ENCODE measurements at places on chromosomes 2 and 18.
A peak's percentile ranks its signal among the peaks of the same experiment; 100 is the strongest.

DNA sequence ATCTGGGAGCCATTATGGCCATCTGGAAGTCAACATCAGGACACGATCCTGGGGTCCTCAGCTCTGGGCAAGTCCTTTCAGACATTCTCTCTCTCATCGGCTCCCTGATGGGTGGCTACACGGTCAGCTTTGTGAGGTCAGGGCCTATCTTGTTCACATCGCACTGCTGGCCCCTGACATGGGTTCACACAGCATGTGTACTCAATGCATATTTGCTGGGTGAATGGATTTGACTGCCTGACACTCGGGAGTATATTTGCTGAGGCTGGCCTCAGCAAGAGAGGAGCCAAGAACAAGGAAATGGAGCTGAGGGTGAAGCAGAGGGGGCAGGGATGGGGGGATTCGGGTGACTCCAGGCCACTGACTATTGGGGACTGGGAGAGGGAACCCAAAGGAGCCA, 50.5 kb downstream of the SLC4A5 start:
- no peak for DNase-seq

GRCh38 chr2:231364961-231365810, 30.3 kb upstream of the B3GNT7 start:
- no peak for DNase-seq

GRCh38 chr18:10805587-10806118, 279.8 kb downstream of the NAPG start:
- DNase-seq: no peak

DNA sequence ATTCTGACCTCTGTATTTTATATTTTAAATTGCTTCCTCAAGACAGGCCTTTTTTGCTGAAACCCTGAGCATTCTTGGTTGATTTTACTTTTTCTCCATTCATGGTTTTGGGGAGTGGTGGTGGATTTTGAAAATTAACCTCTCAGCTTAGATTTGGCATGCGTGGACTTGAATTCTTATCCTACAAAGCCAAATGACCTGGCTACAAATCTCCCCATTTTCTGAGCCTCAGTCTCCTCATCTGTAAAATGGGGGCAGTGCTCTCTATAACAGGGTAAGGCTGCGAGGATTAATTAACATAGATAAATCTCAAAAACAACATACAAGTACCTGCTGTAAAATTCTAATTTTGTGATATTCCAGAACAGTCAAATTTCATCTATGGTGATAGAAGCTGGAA, 103.4 kb upstream of the CDCA7 start:
- no peak for DNase-seq

DNA sequence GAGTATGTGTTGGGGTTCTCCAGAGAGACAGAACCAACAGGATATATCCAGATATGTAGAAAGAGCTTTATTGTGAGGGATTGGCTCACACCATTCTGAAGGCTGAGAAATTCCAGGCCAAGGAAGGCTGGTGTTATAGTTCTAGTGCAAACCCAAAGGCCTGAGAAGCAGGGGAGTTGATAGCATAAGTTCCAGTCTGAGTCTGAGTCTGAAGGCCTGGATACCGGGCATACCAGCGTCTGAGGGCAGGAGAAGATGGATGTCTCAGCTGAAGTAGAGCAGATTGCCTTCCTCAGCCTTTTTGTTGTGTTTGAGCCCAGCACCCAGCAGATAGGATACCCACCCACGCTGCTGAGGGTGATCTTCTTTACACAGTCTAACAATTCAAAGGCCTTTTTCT, 211.7 kb upstream of the RASGRP3 start:
- DNase-seq: no peak

DNA sequence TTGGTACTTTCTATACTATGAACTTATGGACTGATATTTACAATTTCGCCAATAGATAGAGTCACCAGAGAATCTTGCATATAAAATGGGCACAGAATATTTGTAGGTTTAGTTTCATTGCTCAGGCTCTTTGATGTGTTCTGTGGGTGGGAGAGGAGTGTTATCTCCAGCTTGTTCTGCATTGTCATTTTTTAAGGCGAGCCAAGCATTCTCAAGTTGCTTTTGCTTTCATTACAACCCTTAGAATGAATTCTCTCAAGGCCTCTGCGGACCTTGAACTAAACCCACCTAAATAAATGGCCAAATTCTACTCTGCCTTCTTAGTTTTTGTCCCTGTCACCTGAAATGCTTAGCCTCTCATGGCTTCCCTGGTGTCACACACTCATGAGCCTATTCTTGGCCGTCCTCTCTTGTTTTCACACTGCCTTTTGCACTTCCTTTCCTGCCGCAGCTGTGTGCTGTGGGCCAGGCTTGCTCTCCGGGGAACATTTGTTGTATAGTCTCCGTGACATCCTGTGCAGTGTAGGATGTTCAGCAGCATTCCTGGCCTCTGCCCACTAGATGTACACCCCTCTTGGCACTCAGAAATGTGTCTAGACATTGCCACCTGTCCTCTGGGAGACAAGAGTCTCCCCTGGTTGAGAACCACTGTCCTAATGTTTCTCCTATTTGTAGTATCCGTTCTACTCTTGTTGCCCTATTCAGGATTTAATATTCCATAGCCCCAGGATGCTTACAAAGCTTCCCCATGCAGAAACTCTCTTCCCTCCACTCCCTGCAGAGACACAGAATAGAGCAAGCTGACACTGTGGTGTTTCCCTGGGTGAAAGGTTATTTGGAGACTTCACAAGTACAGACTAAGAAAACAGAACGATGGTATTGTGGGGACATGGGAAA, 255.6 kb downstream of the PTPRM start:
- no peak for DNase-seq

DNA sequence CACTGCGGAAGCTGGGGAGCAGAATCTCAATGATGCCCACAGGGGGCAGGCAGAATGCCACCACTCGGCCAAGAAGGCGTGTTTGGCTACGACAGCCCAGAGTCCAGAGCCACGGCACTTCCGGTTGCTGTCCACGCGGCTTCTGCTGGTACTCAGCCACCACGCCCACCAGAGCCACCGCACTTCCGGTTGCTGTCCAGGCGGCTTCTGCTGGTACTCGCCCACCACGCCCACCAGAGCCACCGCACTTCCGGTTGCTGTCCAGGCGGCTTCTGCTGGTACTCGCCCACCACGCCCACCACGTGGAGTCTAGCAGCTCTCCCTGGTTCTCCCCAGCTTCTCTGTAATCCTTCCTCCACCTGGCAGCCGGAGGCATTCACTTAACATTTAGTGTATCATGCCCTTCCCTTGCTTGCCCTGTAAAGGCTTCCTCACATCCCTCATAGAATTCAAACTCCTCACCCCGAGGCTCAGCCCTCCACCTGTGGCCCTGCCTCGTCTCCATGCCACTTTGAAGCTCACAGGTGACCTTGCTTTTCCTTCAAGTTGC, 40.1 kb upstream of the APCDD1 start:
- no peak for DNase-seq

DNA sequence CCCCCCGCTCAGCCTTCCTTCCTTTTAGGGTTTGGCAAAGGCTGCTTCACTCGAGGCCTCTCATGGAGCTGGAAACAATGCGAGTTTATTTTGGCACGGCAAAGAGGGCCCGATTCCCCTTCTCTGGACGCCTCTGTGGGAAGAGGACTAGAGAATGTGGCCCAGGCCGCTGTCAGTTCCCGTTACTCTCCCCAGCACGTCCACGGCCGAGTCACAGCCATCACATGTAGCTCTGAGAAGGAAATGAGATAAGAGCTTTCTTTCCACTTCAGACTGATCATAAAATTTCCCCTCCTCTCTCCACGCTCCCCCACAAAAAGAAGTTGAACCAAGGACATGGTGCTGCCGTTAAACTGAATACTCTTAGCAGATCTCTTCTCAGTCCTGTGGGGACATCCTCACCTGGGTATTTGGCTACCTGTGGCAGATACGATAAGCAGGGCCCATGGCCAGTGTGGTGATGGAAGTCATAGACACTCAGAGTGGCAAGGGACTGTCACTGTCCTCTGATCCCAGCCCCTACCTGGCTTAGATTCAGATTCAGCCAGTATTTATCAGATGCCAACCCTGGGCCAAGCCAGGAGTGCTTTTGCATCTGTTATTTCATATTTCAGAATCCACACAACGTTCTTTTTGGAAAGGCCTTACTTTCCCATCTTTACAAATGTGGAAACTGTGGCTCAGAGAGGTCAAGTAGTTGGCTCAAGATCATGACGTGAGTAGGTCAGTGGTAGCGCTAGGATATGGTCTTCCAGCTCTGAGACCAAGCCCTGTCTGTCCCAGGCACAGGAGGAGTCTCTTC, 101.2 kb downstream of the MCFD2 start:
- DNase-seq: no peak

- no peak for DNase-seq
Observed at GRCh38 chr2:727071-727470, 49.9 kb upstream of the TMEM18 start.

GRCh38 chr2:11026286-11026921, 114.7 kb downstream of the KCNF1 start:
- DNase-seq: no peak

GRCh38 chr2:119809339-119810048, 49.8 kb downstream of the PTPN4 start:
- no peak for DNase-seq

GRCh38 chr2:217749008-217749407, 253.8 kb downstream of the TNS1 start:
- no peak for DNase-seq

DNA sequence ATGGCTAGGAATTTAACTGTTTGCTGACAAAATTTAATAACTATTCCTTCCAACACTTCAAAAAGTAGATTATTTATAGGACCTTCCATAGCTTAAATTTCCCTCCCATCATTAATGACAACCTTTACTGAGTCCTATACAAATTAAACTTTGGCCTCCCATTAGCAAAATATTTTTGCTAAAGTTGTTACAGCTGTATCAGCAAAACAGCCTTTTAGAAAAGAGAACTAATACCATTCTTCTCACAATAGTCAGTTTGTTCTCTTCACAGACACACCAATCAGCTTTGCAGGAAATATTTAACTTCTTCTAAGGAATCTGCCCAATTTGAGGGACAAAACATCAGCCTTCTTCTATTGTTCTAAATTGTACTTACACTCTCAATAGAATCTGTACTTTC, 12.0 kb upstream of the GCFC2 start:
- DNase-seq: no peak

GRCh38 chr18:45110577-45111501, 430.2 kb downstream of the SETBP1 start:
- DNase-seq: no peak

- no peak for DNase-seq
Observed at GRCh38 chr2:156470975-156471583, 34.9 kb downstream of the GPD2 start.

- DNase-seq: no peak
Observed at GRCh38 chr18:49921318-49921985, 108.1 kb upstream of the ACAA2 start.

GRCh38 chr2:145721681-145722080, 1201.8 kb upstream of the ZEB2 start:
- DNase-seq: no peak

- no peak for DNase-seq
Observed at GRCh38 chr18:22509423-22509822, 91.7 kb upstream of the CTAGE1 start.

- DNase-seq: no peak
Observed at GRCh38 chr2:117557626-117558025, 256.9 kb upstream of the DDX18 start.

GRCh38 chr2:43461453-43462073, 134.3 kb downstream of the THADA start:
- no peak for DNase-seq

- DNase-seq: no peak
Observed at GRCh38 chr18:12960395-12960794, 12.6 kb downstream of the SEH1L start.

- no peak for DNase-seq
Observed at GRCh38 chr2:1625281-1626001, 118.9 kb downstream of the PXDN start.

- DNase-seq: peak; percentile 39
Observed at GRCh38 chr2:84495539-84496146, 20.7 kb upstream of the DNAH6 start.

- no peak for DNase-seq
Observed at GRCh38 chr2:17583166-17583565, 42.7 kb downstream of the VSNL1 start.

GRCh38 chr2:10775021-10775780, 37.4 kb downstream of the PDIA6 start:
- DNase-seq: no peak

GRCh38 chr2:210112871-210113270, 58.3 kb downstream of the KANSL1L start:
- no peak for DNase-seq

DNA sequence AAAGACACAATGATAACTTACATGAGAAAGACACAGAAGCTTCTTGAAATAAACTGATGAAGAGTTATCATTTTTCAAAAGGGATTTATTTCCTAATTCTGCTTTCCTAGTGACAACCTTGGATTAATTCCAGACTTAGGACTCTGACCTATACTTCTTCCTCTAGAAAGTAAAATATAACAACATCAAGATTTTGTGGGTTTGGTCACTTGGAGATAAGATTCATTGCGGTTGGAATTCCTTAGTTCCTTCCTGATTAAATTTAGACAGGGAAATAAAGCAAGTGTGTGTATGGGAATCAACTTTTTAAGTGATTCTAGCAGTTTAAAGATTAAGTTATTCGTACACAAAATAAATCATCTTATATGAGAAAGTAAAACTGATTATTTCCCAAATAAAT, 208.4 kb upstream of the CCDC150 start:
- DNase-seq: no peak

DNA sequence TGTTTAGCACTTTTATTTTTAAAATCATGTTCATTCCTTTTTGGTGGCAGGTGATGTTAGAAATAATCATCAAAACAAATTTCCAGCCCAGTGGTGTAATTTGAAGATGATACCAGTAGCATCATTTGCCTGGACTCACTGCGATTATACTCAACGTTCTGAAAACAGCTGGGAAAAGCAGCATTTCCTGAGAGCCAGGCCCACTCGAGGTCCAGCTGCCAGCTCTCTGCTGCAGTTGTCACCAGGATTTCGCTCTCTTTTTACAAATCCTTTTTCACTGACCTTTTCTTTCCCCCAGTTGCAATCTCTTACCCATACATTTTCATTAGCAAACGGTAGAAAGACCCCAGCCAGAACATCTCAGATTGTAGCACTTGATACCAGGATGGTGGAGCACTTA, 110.6 kb upstream of the LYPD1 start:
- no peak for DNase-seq

- DNase-seq: no peak
Observed at GRCh38 chr2:208363485-208363884, 43.1 kb upstream of the PTH2R start.

Measured in activated T-cell treated with anti-CD3 and anti-CD28 coated beads, Interleukin-2, amount 50 U/mL, for 72 hours (primary cell).